ENCODE measurements at places on chromosomes 5 and 9. TPM values are rescaled to one million over a fixed set of nuclear protein-coding genes. Genes with fewer than 3 reads are reported as not detected.
A peak's percentile ranks its signal among the peaks of the same experiment; 100 is the strongest.

CRHBP gene
- total RNA-seq, result 0.20 TPM

ADAMTS13 gene
- 6.0 TPM for total RNA-seq

CNTNAP3B gene
- 9.4 TPM for total RNA-seq

DMRT3 gene
- not detected for total RNA-seq

ADAMTS19 gene
- 3.0 TPM for total RNA-seq

DNA sequence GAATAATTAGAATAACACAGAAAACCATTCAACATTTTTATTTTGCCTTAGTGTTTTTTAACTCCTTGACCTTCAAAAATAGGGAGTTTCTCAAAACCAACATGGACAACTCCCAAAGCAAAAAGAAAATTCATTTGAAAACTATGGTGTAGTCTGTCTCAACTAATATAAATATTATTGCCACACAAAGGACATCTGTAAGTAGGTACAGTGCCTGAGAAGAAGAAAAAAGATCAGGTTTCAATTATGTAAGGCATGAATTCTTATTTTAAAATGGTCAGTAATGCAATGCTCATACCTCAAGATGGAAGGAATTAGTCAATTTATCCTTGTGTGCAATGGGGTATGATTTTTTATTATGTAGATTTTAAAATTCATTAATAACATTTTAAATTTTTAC is 109.6 kb upstream of the CNTLN start:
- no peaks in the 10 kb centered on the region for H3K36me3 ChIP-seq
- no peaks in the 10 kb centered on the region for H3K27me3 ChIP-seq
- H3K4me1 ChIP-seq, result no peaks in the 10 kb centered on the region

DNA sequence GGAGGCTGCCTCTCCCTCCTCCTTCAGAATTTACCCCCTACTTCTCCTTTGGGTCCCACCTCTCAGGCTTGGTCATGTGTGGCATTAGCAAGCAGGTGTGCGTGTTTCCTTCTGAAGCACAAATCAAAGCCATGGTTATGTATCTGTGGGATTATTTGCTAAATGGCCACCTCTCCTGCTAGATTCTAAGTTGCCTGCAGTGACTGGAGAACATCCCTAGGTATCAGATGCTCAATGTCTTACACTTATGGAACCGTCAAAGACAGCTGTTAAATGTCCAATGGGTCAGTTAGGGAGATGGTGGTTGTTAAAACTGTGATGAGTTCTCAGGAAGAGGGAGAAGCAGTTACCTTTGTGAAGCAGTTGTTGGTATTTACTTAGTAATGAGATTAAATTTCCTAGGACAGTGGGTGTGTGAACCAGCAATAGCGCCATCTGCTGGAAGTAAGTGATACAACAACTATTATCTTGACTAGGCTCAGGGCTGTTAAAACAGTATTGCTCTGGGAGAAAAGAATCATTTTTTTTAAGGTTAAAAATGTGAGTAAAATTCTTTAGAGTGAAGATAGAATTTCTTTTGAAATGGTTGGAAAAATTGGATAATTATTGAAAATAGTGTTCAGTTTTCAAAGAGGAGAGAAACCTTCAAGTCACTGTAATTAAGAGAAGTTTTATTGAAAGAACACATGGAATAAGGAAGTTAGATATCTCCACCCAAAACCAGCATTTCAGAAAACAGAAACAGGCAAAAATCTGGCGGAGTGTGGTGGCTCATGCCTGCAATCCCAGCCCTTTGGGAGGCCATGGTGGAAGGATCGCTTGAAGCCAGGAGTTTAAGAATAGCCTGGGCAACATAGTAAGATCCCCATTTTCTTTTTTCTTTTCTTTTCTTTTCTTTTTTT is 71.3 kb downstream of the TMC1 start:
- no peak overlapping the region for H3K27ac ChIP-seq
- peak; percentile 9 for DNase-seq
- H3K36me3 ChIP-seq, result no peaks in the 10 kb centered on the region
- no peaks in the 10 kb centered on the region for H3K27me3 ChIP-seq
- H3K4me1 ChIP-seq, result peaks cover 38% of the 10 kb centered on the region

- H3K27me3 ChIP-seq, result no peaks in the 10 kb centered on the region
- no peaks in the 10 kb centered on the region for H3K4me1 ChIP-seq
- H3K4me3 ChIP-seq, result no peak overlapping the region
- no peak overlapping the region for H3K27ac ChIP-seq
- no peak for DNase-seq
Measured at GRCh38 chr5:109805472-109805871, 115.7 kb downstream of the MAN2A1 start.

DNA sequence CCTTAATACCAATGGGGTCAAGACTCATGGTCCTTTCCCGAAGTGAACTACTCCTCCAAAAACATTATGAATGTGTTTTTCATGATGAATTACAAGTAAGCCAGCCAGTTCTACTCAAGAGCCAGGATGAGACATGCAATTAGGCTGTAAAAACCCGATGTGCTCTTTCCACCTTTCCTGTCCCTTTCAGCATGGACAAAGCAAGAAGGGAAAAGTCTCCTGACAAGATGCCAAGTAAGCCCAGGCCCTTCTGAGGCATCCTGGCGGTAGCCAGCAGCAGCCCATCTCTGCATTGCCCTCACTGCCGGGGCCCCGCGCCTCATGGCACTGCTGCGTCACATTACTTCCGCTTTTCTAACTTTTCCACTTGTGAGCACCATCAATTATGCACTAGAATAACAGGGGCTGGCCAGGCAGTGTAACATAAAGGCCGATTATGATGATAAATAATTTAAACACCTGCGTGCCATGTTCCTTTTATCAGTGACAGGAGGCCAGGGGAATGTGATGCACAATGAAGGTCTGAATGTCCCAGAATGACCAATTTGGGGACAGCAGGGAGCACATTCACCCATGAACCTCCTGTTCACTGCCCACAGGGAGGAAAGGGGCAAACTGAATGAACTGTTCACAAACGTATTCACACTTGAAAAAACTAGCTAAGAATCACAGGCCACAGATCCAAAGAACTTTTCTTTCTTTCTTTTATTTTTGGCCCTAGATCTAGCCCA is 37.4 kb downstream of the EFNA5 start:
- DNase-seq, result no peak
- H3K27ac ChIP-seq, result no peak overlapping the region
- no peak overlapping the region for H3K4me3 ChIP-seq
- no peaks in the 10 kb centered on the region for H3K27me3 ChIP-seq

- DNase-seq, result no peak
- H3K36me3 ChIP-seq, result no peaks in the 10 kb centered on the region
- no peaks in the 10 kb centered on the region for H3K4me1 ChIP-seq
- H3K27me3 ChIP-seq, result no peaks in the 10 kb centered on the region
Measured at GRCh38 chr5:34534523-34535103, 121.5 kb upstream of the RAI14 start.

- peaks cover 7% of the 10 kb centered on the region for H3K4me1 ChIP-seq
- no peaks in the 10 kb centered on the region for H3K36me3 ChIP-seq
- no peak for DNase-seq
- H3K27ac ChIP-seq, result no peak overlapping the region
Measured at GRCh38 chr9:89865981-89866380, 261.2 kb downstream of the GADD45G start.

DNA sequence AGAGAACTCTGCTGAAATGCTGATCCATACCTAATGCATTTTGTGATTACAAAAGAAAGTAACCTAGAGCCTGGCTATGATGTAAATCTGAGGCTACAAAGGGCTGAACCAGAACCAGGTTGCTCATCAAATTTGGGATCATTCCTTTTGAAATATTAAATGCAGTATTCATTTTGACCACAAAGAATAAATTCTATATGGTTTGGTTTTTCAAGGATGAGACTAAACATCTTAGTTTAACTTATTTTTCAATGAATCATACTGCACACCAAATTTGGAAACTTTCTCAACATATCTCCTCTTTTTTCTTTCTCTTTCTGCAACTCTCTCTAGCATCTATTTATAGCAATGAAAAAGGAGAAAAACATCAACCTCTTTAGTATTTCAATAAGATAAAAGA is 46.5 kb downstream of the CEMIP2 start:
- no peak overlapping the region for H3K27ac ChIP-seq
- peaks cover 25% of the 10 kb centered on the region for H3K36me3 ChIP-seq
- no peaks in the 10 kb centered on the region for H3K27me3 ChIP-seq
- DNase-seq, result no peak
- H3K4me1 ChIP-seq, result peaks cover 12% of the 10 kb centered on the region
- H3K4me3 ChIP-seq, result no peak overlapping the region

GRCh38 chr5:178108966-178109365 is 4.4 kb upstream of the N4BP3 start:
- no peaks in the 10 kb centered on the region for H3K36me3 ChIP-seq
- peak overlapping the region; percentile 27 for H3K27ac ChIP-seq
- H3K27me3 ChIP-seq, result peaks cover 28% of the 10 kb centered on the region
- peaks cover 12% of the 10 kb centered on the region for H3K4me1 ChIP-seq

GRCh38 chr5:159402856-159403255 is 72.6 kb upstream of the IL12B start:
- no peak for DNase-seq
- H3K4me3 ChIP-seq, result no peak overlapping the region
- H3K27me3 ChIP-seq, result peaks cover 6% of the 10 kb centered on the region
- H3K27ac ChIP-seq, result no peak overlapping the region
- H3K36me3 ChIP-seq, result no peaks in the 10 kb centered on the region

DNA sequence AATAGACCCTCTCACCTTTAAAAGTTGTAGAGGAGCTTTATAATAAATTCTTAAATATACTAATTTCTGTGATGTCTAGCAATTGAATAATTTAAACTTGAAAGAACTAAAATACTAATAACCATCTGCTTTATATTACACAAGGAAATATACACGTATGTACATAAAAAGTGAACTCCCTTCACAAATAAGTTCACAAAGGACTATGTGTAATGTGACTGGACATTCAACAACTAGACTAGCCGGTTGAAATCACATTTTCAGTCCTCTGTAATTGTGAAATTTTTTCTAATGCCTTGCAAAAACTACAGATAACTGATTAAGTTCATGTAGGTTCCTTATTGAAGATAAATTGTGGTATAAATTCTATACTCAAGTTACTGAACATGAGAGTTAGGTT is 11.6 kb downstream of the NSA2 start:
- H3K4me3 ChIP-seq, result no peak overlapping the region
- H3K27ac ChIP-seq, result no peak overlapping the region
- H3K27me3 ChIP-seq, result no peaks in the 10 kb centered on the region

- DNase-seq, result no peak
- H3K27me3 ChIP-seq, result no peaks in the 10 kb centered on the region
- H3K27ac ChIP-seq, result no peak overlapping the region
- peaks cover 10% of the 10 kb centered on the region for H3K4me1 ChIP-seq
Measured at GRCh38 chr9:123643518-123643917, 286.4 kb downstream of the DENND1A start.

DNA sequence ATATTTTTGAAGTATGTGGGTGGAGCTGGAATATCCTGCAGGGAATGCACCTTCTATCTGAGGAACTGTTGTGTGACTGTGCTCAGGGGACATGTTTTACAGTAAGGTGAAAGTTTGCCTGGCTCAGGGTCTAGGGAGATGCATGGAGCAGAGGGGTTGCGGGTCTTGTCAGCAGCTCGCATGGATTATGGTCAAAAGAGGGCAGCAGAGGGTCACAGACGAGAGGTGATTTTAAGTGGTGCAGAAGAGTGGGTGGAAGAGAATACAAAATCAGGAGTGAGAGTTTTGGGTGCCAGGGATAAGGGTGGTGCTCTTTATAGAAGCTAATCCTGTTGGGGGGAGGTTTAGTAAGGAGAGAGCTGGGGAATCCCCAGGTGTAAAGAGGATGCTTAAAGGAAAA is 53.5 kb upstream of the GRIN3A start:
- H3K36me3 ChIP-seq, result no peaks in the 10 kb centered on the region
- peaks cover 33% of the 10 kb centered on the region for H3K27me3 ChIP-seq
- DNase-seq, result peak; percentile 64
- no peak overlapping the region for H3K27ac ChIP-seq
- no peak overlapping the region for H3K4me3 ChIP-seq
- no peaks in the 10 kb centered on the region for H3K4me1 ChIP-seq

- H3K27ac ChIP-seq, result no peak overlapping the region
- H3K4me1 ChIP-seq, result peaks cover under 1% of the 10 kb centered on the region
- H3K27me3 ChIP-seq, result peaks cover 4% of the 10 kb centered on the region
- H3K4me3 ChIP-seq, result no peak overlapping the region
- H3K36me3 ChIP-seq, result no peaks in the 10 kb centered on the region
Measured at GRCh38 chr9:114769624-114770023, 36.2 kb downstream of the TNFSF15 start.

DNA sequence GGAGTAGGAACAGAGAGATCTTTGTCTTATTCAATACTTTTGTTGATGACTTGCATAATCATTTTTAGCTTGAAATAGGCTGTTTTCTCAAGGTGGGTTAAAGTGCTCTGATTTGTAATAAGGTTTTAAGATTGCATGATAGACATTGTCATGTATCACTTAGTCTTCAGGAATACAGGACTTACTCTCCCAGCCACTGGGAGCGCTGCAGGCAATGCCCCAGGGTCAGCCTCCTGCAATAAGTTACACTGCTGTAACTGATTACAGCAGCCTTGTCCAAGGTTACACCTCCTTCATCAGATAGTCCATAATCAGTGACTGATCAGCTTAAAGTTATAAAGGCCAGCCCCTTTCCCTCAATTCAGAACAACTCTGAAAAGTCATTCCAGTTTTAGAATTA is 218.6 kb downstream of the ESM1 start:
- H3K4me3 ChIP-seq, result no peak overlapping the region
- H3K4me1 ChIP-seq, result no peaks in the 10 kb centered on the region
- DNase-seq, result no peak
- no peaks in the 10 kb centered on the region for H3K27me3 ChIP-seq

DNA sequence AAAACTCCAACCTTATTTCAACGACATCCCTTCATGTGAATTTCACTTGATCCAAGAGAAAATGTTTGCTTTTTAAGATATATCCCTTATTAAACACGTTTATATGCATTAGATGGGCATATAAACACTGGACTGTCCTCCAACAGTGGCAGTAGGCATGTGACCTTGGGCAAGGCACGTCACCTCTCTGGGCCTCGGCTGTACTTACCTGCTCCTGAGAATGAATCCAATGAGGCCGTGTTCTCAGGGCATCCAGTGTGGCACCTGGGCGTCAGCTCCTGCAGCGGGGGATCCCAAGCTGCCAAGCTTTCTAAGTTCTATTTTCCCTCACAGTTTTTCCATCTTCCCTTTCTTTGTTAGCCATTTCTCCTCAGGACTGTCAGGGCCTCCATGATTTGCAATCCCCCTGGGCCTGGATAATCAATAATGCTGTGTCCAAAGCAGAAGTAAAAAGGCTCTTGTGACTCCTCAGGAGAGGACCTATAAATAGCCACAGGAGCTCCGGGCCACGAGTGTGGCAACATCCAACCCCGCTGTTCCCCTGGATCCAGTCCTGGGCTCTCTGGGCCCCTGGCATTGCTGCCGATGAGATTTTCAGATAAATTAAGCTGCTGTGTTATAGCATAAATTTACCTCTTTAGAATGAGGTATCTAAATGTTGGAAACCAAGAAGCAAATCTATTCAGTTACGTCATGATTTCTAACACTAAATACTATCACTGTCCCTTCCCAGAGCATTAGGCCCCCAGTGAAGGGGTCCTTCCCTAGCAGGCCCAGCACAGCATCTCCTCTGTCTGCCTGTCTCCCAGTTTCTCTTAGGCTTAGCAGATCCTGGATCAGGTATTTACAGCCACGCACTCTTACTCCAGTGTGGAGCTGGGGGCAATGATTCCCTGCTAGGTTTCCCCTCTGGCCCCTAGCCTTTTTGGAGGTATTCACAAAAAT is 76.8 kb downstream of the PTPN3 start:
- DNase-seq, result no peak
- H3K27ac ChIP-seq, result peak overlapping the region; percentile 79
- H3K4me3 ChIP-seq, result peak overlapping the region; percentile 47
- H3K27me3 ChIP-seq, result no peaks in the 10 kb centered on the region

GRCh38 chr9:36798350-36799065 is 225.8 kb downstream of the MELK start:
- peak overlapping the region; percentile 21 for H3K27ac ChIP-seq
- no peak overlapping the region for H3K4me3 ChIP-seq
- DNase-seq, result no peak
- peaks cover 17% of the 10 kb centered on the region for H3K4me1 ChIP-seq

GRCh38 chr9:129319938-129320481 is 141.9 kb upstream of the IER5L start:
- no peaks in the 10 kb centered on the region for H3K27me3 ChIP-seq
- no peak overlapping the region for H3K27ac ChIP-seq
- H3K4me3 ChIP-seq, result peak overlapping the region; percentile 23
- peaks cover 53% of the 10 kb centered on the region for H3K4me1 ChIP-seq

Data from neural crest cell (in vitro differentiated cells).